Amniotic epithelial cell (primary cell): ENCODE measurements at places on chromosomes 12 and 14.

DNA sequence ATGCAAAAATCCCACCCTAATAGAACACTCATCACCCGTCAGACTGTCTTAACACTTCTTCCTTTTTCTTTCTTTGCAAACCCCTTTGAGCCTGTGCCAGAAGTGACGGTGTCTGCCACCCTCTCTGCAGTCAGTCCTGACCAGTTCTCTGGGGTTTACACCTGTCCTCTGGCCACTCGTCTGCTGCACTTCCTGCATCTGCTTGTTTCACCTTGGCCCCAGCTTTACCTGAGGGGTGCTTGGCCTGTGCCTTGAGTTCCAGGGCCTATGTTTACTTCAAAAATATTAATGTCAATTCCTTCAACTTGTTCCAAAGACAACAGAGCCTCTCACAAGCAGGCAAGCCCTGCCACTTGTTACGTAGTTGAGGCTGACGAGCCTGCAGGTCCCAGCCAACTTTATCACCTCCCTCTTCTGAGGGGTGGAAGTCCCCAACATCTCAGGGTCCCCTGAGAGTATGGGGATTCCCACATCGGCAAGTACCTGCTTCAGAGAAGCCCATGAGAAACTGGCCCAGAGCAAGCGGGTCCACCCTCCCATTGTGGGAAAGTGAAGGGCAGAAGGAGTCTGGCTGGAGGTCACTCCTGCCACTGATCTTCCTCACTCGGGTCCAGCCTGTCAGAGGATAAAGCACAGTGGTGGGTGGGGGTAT lies 205.4 kb downstream of the DAD1 start:
- DNase-seq = no peak

DNA sequence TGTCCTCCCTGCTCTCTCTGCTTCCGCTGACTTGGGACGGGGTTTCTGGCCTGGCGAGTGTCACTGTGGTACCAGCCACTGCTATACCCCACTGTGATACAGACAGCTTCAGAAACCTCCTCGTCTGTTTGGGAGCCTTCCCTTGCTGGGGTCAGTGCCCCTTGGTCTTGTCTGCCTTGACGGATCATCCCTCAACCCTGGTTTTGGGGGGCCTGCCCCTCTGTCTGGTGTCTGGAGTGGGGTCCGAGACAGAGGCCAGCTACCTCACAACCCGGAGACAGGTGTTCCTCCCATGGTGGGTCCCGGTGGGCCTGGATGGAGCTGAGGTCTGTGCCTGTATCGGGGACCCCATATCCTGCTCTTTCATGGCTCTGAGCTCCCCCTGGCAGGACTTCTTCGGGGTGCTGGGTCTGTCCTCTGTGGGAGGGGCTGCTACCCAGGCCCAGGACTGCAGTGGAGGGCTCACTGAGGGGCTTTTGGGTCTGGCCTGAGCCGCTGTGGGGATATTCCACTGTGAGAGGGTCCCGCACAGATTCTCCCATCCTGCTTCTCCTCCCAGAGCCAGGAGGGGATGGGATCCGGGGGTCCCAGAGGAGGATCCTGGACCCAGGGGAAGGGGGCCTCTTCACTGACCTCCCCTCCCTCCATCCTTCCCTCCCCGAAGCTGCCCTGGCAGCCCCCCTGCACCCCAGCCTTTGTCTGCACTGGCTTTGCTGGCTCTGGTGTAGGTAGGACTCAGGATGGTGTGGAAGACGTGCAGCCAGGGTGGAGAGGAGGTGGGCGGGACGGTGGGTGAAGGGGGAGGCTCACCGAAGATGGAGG lies 365.5 kb downstream of the TMEM121 start:
- no peak for DNase-seq

DNA sequence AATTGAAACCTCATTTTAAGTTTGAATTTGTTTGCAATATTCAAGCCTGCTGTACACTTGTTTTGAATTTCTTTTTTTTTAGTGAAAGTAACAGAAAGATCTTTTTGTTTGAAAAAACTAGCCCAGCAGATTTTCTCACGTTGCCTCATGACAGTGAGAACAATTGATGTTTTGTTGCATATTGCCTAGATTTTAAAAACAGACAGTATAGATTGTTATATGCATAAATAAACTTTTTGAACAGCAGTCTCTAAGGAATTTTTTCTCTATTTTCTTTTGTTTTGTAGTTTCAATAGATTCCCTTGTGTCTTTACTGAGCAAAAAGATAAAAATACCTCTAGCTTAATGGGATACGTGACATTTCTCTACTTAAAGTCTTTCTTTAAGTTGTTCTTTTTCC lies 15.4 kb downstream of the OR6C6 start:
- no peak for DNase-seq

DNA sequence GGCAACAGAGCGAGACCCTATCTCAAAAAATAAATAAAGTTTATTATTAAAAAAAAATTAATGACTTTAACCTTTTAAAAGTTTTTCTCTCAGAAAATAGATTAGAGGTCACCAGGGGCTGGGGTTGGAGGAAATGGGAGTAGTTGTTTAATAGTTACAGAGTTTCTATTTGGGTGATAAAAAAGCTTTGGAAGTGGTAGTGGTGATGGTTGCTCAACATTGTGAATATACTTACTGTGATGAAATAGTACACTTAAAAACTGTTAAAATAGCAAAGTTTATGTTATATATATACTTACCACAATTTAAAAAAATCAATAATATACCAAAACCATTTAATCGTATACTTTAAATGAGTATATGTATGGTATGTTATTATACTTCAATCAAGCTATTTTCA lies 59.6 kb downstream of the ARL6IP4 start:
- DNase-seq = peak; percentile 64

DNA sequence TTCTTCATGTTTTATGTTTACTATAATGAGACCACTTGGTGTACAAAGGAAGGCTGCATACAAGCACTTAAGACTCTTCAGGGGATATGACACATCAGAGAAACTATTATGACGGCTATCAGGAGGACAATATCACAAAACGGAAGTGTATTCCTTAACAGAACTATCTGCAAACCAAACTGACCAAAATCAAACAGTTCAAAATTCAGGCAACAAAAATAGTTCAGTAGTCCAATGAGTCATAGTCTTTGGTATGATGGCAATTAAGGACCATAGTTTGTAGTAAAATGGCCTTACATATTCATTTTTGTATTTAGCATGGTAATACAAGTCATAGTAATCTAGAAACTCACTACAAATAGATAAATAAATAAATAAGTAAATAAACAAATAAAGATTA lies 1638.7 kb upstream of the SEL1L start:
- peak; percentile 9 for DNase-seq

DNA sequence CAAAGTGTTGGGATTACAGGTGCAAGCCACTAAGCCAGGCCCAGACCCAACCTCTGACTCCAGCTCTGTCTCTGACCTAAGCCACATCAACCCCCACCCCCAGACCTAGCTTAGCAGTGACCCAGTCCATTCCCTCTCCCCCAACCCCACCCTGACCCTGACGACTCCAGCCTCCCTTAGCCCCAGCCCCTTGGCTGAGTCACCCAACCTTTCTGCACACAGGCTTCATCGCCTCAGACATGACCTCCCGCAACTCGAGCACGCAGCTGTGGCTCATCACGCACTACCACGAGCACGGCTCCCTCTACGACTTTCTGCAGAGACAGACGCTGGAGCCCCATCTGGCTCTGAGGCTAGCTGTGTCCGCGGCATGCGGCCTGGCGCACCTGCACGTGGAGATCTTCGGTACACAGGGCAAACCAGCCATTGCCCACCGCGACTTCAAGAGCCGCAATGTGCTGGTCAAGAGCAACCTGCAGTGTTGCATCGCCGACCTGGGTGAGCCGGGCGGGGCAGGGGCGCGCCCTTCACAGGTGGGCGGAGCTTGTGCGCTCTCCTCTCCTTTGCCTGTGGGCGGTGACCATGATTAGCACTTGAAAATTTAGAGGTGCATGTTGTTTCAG lies 7.8 kb downstream of the ACVRL1 start:
- DNase-seq = no peak

GRCh38 chr14:99758121-99758821 lies 34.9 kb upstream of the EML1 start:
- peak; percentile 86 for DNase-seq

GRCh38 chr14:104224131-104224505 lies 85.7 kb downstream of the KIF26A start:
- DNase-seq = no peak

- no peak for DNase-seq
Observed at GRCh38 chr14:24673534-24674203, 39.7 kb upstream of the GZMB start.

GRCh38 chr12:47085815-47086252 lies 6.1 kb upstream of the AMIGO2 start:
- peak; percentile 80 for DNase-seq

DNA sequence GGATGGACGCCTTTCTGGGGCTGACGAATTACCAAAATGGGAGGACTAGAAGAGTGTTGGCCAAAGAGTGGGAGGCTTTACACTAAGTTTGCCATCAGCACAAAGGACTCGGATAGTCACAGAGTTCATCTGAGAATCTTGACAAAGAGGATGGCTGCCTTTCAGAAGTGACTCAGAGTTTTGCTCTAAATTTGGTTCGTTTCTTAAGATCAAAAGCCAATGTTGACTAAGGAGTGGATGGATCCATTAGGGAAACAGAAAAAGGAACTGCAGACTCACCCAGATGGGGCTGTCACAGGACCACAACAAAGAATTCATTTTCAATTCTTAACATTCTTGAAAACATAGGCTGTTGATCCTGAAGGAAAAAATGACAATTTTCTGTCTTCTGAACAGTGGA lies 81.3 kb upstream of the DUSP6 start:
- DNase-seq = no peak

DNA sequence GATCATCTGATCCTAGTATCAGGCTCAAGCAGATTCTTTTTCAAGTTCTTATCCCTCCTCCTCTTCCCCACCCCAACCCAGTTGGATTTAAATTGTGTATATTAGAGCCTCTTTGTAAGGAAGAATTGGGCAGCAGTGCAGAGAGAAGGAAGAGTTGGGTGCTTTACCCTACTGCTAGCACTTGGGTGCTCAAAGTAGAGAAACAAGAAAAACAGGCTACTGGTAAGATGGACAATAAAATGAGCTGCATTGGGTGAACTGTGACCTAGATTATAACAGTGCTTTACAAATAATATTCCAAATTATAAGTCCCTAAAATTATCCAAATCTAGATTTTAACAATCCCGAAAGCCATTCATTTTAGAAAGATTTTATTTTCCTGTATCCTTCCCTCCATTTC lies 363.4 kb upstream of the GARIN6 start:
- no peak for DNase-seq

DNA sequence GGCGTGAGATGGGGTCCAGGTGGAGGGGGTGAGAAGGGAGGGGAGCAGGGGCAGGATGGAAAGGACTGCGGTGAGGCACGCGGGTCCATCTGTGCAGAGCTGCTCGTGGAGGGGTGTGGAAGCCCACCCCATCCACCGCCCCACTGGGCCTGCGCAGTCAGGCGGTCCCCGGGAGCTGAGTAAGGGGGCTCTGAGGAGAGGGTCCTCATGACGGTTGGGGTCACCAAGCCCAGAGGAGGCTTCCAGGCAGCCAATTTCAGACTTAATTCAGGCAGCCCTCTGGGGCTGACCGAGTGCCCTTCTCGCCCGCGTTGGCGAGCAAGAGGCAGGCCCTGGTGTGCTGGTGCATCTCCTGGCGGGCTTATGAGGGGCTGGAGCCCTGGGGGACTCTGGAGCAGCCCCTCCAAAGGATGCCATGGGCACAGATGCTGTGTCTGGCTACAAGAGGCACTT lies 115.5 kb downstream of the KIF26A start:
- DNase-seq = no peak

- DNase-seq = peak; percentile 59
Observed at GRCh38 chr12:65720136-65721130, 103.8 kb upstream of the HMGA2 start.

DNA sequence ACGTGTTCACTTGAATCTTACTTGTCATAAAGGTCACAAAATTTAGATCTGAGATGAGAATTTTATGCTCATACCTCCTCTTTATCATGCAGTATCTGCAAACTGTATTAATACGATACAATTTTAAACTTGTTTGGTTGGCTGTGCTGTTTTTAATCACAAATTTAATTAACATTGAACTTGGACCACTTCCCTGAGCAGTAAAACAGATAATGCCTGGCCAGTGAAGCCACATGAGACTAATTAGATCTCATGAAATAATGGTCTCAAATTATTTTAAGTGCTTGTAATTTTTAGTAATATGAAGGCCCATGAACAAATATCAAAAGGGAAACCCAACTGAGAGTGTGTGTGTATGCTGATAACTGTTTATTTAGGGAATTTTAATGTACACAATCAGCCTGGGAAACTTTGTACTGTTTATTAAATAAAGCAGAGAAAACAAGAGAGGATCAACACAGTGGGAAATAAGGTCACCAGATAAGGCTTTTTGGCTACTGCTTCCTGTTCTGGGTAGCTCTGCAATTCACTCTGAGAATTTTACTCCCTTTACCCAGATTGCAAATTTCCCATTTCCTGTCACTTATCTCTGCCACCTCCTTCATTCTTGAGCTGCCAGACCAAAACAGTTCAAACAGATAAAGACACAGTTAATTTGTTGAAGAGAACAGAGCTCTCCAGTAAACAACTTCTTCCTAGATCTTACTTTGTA lies 61.6 kb upstream of the GNPNAT1 start:
- DNase-seq = peak; percentile 72

DNA sequence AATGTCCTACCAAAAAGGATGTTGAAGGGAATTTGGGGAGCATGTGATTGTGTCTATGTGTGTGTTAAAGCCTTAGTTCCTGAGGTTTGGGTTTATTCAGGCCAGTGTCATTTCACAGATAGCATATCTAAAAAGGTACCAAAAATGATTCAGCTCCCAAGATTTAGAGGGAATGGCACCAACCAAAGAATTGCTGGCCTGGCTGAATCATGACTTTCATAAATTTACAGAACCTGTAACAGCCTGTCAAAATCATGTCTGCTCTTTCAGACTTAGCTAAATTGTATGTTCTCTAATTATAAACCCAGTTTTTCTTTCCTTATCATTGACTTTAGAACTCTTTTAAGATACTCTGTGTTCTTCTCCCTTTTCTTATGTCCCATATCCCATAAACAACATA lies 231.5 kb downstream of the NUBPL start:
- DNase-seq = peak; percentile 15

DNA sequence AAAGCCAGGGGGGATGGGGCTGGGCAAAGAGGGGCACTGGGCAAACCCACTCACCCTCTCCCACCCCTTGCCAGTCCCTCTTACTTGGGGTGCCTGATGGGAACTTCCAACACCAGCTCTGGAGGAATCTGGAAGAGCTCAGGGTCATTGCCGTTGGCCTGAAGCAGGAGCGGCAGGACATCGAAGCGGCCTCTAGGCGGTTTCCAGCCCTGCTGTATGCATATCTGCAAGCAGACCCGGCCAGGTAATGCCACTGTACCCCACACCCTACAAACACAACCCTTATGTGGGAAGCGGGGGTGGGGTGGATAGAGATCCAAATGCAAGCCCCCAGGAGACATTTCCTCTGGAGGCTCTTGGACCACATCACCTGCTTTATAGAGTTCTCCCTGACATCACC lies 83.6 kb downstream of the NOS1 start:
- no peak for DNase-seq

DNA sequence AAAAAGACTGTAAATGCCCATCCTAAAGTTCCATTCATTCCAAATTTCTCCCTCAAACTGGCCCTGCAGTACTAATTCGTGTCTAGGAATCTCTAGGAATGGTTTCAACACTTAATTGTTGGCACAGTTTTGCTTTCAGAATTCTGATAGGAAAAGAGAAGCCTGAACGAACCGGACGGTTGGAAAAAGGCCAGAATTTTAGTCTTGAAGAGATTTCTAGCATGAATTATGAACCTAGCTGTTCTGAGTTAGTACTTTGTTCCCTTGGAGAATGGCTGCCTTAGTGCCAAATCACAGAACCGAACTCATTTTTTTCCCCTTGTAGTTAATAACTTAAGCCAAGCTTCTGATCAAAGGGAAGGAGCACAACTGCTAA lies 262.6 kb downstream of the ADAMTS20 start:
- peak; percentile 67 for DNase-seq
